ENCODE measurements at places on chromosomes 1 and 21.

GRCh38 chr1:186655876-186656275 lies 24.3 kb downstream of the PTGS2 start:
- no peak for DNase-seq

DNA sequence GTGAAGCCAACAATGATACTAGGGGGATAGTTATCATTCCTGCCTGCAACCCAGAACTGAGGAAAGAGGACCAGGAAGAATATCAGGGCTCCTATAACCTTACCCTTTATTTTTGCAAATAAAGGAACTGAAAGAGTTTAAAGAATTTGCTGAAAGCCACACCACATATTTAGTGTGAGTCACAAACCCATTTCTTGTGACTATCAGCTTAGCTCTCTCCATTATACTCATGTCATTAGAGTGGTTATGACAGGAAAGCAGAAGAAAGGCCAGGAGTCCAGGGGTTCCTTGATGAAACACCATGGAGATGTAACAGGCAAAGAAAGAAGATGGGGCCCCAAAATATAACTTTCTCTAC lies 141.1 kb upstream of the SAMSN1 start:
- DNase-seq, result no peak

GRCh38 chr1:59990470-59990869 lies 63.9 kb upstream of the CYP2J2 start:
- DNase-seq, result no peak

- DNase-seq, result no peak
Observed at GRCh38 chr1:41848216-41848952, 70.3 kb downstream of the HIVEP3 start.

DNA sequence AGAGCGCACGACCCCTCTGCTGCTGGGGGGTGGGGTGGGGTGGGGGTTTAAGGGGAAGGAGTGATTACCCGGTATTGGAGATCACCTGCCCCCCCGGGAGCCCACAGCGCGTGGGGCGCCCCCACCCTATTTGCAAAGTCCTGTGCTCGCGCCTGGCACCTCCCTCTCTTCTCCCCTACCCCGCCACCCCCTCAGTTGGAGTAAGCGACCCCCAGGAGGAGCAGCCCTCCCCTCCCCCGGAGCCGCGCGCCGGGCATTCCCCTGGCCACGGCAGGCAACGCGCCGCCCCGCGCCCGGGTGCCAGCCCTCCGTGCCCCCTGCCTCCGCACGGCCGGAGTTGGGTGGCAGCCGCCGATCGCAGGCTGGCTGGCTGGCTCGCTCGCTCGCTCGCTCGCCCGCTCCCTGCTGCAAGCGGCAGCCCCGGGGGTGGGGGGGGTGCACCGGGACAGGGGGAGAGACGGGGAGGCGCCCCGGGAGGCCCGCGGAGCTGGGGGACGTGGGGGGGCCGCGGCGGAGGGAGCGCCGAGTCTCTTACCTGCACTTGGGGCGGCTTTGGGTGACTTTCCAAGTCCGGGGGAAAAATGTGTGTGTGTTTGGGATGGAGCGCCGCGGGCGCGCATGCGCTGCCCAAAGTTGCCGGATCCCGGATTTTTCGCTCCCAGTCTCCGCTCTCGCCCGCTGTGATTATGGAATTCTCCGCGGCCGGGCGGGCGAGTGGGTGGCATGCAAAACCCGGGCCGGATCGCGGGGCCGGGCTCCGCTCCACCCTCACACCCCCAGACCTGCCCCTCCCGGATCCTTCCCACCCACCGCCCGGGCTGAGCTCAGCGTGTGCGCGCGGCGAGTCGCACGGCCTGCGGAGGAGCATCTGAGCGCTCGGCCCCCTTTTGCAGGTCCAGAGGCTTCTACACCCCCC lies at the start of gene CASZ1:
Gene CASZ1 (minus strand): TSS at position 618 of the 916 bp plus-strand sequence. CDS start 102,757 bp downstream, outside the sequence.
- DNase-seq, result peak; percentile 93

DNA sequence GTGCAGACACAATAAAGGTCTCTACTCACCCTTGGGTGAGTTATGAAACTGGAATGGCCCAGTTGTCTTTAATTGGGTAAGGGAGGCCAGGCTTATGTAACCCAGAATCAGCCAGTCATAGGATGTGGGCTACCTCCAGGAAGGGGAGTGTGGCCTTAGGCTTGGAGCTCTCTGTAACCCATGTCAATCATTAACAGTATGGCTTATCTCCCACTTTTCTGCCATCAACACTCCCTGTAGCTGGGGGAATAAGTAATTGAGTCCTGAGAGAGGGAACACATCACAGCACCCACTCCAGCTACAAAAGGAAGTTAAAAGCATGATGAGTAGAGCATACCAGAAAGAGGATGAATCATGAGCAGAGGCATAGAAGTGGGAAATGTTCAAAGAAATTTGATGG lies 327.0 kb upstream of the DUSP10 start:
- DNase-seq, result no peak

DNA sequence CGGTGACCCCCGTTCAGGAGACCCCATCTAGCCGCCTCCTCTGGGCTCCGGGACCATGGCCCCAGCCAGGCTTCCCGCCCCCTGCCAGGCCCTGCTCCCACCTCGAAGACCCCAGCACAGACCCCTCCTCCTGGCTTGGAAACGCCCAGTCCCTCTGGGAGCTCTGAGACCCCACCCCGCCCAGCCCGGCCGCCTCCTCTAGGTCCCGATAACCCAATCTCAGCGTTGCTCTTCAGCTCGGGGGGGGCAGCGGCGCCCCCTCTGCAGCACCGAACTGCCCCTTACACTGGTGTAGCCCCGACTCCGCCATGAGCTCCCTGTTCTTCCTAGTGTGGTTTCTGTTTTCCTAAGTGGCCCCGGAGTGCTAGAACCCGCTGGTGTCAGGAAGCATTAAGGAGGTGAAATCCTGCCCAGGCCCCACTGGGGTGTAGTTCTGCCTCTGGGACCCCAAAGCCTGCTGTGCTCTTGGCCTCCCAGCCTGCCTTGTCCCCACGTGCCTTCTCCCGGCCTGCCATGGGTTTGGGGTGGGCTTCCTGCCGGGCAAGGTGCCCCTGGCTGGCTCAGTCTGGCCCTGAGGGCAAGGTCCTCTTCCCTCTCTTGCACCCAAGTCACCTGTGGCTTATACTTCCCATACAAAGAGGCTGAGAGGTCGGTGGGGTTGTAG lies 10.7 kb upstream of the MMEL1 start:
- no peak for DNase-seq
